Cerebellar nuclear complex (tissue), 1 donor: ENCODE measurements at places on chromosomes 2 and 18.
A peak's percentile ranks its signal among the peaks of the same experiment; 100 is the strongest.

DNA sequence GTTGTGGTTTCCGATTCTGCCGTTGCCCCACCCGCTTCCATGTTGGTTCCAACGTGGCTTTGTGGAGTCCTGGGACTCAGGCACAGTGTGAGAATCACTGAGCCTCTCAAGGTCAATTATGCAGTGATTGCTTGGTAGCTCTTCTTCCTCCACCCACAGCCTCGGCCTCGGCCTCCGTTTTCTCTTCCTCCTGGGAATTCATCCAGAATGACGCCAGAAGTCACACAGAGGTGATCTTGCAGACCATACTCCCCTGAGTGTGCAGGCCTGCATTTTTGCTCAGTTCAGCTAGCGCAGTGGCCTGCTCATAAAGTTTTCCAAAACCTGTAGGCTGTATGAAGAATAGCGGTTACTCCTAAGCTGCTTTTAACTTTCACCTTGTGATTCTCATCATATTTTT, 273.3 kb downstream of the GBX2 start:
- no peak for DNase-seq

GRCh38 chr18:76615065-76615733, 120.2 kb upstream of the ZNF516 start:
- no peak for DNase-seq

DNA sequence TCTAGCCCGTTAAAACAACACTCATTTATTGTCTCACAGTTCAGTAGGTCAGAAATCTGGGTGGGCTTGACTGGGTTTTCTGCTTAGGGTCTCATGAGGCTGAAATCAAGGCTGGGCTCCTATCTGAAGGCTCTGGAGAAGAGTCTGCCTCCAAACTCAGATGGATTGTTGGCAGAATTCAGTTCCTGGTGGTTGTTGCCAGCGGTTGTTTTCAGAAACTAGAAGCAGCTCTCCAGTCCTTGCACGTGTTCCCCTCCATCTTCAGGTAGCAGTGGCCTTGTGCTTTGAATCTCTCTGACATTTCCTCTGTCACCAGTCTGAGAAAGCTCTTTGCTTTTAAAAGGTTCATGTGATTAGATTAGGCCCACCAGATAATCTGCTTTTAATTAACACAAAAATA, 20.1 kb upstream of the FN1 start:
- no peak for DNase-seq

DNA sequence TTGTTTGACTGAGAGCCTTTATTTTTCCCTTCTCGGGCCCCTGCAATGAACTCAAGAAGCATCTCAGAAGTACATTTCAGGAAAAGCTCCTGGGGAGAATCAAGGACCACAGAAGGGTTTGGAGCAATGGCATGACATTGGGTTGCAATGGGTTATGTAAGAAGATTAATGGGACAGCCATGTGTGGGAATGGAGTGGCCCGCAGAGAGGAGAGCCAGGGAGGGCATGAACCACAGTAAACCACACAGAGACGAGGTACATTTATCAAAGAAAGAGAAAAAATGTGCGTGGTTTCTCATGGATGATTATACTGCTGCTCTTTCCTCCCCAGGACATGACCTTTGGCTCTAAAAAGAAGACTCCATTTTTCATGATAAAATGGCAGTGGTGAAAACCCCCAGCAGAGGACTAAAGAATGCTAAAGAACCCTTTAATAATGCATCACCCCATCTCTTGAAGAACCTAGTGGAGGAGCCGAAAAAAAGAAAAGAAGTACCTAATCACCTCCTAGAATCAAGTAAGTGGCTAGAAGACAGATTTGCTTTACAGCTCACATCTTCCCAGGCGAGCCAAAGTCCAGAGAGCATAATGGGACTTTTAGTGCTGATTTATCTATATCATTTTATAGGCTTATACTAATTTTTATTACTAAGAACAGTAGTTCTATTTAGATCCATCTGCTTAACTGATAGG, 1.7 kb downstream of the CFAP221 start:
- no peak for DNase-seq

DNA sequence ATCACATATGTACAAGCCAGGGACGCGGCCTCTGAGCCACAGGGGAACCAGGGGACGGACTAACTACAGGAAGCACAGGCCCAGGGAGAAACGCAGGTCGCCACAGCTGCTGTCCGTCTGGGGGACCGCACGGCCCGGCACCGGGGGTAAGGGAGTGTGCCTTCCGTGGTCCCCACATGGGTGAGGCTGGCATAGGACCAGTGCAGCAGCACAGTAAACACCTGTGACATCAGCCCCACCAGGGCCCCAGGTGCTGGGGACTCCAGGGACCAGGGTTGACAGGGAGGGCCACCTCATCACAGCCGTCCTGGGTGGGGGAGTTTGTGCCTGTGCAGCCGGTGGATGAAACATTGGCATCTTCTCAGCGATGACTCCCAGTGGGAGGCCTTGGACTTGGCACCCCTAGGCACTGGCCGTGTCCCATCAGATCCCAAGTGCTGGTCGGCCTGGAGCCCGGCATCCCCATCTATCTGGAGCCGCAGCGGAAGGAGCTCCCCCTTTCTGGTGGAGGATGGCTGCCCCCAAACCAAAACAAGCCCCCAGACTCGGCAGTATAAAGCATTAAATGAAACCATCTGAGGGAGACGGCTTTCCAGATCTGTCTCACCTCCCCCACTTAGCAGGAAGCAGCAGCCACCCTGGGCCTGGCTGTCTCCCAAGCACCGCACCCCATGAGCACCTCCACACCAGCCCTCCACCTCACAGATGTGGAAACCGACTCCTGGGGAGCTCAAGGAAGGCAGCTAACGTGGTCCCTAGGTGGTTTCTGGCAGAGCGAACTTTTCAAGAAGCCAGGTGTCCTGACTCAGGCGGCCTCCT, 22.5 kb downstream of the AQP12A start:
- DNase-seq, result no peak

GRCh38 chr2:134625311-134625710, 93.5 kb downstream of the TMEM163 start:
- peak; percentile 18 for DNase-seq

DNA sequence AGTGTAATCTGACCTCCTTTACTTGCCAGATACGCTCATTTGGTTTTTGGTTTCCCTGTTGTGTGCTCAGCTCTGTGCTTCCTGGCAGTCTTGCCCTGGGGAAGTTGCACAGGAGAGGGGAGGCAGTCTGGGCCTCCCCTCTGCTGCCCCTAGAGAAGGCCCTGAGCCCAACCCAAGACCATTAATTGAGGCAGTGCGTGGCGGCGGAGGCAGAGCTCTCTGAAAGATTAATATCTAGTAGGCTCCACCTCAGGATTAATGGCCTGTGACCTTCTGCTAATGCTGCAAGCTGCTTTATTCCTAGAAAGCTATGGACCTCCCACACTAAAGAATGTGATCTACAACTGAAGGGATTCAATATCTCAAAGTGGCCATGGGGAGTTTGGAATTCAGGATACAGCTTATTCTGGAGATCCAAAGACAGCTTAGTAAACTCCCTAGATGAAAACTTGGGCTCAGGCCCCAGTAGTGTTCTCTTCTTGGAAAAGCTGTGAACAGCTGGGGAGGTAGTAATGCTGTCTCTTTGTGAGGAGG, 41.4 kb upstream of the MAPRE2 start:
- DNase-seq, result no peak

DNA sequence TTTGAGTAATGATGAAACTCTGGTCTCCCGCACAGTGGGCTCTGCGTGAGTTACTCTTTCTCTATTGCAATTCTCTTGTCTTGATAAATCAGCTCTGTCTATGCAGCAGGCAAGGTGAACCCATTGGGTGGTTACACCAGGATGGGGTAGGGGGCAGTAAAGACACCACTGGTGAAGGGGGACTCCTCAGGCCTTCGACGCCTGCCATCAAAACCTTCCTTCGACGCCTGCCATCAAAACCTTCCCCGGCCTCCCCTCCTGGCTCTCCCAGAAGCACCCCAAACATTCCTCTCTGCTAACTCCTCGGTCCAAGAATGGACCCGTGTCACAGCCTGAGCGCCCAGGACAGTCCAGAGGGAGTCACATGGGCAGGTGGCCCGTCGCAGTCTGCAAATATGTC, 4.8 kb upstream of the STARD7 start:
- DNase-seq, result no peak

DNA sequence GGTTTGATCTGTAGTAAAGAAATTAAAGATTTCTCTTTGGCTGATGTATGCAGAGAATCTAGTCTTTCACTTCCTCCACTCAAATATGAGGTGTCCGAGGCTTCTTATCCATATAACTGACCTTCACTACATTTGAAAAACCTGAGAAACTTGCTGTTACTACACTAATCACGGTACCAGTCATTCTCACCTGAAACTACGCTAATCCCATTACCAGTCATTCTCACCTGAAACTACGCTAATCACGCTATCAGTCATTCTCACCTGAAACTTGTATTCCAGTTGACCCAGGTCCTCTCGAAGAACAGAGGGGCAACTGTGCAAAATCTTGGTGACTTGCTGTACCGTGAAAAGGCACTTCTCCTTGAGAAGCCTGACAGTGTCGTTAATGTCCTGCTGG, 5.1 kb downstream of the MTERF4 start:
- DNase-seq, result no peak

DNA sequence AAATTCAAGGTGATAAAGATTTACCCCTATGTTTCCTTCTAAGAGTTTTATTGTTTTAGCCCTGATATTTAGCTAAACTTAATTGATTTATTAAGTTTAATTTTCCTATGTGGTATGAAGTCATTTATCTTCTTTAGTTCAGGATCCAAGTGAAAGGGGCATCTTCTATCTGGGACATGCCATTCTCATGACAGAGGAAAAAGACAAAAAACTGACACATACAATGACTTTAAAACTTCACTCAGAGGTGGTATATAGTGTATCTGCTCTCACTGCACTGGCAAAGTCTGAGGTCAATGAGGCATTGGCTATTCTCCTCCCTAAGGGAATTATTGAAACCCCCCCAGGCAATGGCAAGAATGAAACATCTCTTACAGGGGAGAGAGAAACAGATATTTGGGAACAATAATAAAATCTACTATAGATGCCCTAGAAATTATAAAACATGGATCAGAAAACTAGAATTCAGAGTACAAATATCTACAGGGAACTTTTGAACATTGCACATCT, 237.4 kb downstream of the MYCN start:
- no peak for DNase-seq

- no peak for DNase-seq
Measured at GRCh38 chr18:12517142-12517825, 109.6 kb downstream of the PRELID3A start.

DNA sequence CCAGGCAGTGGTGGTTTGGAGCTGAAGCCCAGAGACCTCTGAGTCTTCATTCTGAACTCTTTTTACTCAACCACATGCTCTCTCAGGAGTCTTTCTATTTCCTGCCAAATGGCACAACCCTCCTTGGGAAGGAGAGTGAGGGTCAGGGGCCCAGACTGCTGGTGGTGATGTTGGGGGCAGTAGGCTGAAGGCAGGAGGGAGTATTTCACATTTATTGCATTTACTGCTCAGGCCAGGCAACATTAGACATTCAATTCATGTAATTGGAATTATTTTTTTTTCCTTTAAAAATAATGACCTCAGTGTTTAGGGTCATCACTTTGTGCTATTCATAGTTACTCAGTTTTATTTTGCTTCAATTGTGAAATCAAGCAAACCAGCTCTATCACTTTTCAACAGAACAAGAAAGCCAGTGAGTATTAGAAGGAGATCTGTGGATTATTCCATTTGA, 311.3 kb upstream of the NT5C1B start:
- no peak for DNase-seq

GRCh38 chr2:180075870-180076269, 68.8 kb upstream of the CWC22 start:
- DNase-seq, result no peak

GRCh38 chr2:108385411-108386071, 7.8 kb downstream of the SULT1C4 start:
- DNase-seq, result no peak

- no peak for DNase-seq
Measured at GRCh38 chr2:208062113-208062512, 36.8 kb upstream of the PLEKHM3 start.

- DNase-seq, result no peak
Measured at GRCh38 chr2:136059036-136059472, 58.9 kb downstream of the CXCR4 start.

DNA sequence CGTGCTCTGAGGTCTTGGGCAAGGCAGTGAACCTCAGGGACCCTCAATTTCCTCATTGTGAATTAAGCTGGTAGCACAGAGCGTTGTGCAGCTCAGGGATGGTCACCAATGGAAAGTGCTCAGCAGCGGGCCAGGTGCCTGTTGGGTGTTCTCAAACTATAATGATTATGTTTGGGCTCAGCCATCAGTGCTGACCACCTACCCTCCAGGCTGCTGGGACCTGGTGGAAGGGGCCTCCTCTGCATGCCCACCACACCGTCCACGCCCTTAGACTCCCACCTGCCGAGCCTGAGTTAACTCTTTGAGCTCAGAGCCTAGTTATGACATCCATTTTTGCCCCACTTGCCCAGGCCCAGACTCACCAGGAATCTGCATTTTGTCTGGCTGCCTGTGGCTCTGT, 35.0 kb downstream of the GLI2 start:
- DNase-seq, result no peak

- no peak for DNase-seq
Measured at GRCh38 chr2:215982465-215982875, 30.9 kb downstream of the MREG start.

DNA sequence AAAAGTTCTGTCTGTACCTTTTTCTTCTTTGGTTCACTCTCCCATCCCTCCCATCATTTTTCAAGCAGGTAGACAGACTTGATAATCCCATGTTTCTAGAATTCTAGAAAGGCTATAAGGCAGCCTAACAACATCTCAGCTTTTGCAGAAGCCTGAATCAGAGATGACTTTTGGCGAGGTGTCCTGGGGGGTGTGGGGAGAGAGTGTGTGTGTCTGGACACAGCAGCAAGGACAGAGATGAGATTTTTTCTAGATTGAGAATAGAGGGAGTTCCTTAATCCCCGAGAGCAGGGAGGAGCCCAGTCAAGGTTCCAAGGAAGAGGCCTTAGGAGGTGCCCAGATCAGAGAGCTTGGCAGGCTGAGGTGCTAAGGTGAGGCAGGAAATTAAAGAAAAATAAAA, 22.0 kb upstream of the LAPTM4A start:
- no peak for DNase-seq

DNA sequence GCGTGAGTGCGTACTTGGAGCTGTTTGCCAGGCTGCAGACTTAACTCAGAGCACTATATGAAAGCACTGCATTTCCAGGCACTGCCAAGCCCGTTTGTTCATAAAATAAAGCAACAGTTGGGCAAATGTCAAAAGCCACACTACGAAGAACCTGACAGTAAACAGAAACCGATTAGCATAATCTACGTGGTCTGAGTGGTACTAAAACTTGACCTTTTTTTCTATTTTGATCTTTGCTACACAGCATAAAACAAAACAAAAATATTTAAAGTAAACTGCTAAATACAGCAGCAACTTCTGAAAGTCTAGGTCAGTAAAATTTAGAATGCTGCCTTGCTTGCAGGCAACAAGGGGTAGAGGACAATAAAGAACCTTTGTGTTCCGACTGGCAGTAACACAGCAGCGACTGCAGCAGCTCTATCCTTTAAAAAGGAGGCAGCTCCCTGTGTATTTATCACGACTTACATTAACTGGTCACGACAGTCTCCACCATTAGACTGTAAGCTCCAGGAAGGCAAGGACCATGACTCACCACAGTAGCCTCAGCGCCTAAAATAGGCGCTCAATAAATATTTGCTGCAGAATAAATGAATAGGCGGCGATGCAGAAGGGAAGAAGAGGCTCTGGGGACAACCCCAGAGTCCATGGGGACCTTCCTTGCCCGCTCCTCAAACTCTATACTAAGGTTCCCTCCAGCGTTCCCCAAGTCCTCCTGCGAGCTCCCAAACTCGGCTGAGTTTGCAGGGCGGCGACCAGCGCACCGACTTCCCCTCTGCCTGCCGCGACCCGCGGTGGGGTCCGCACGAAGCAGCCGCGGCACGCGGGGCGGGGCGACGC, 902 bp downstream of the SS18 start:
- DNase-seq, result no peak
